Activated T-cell treated with anti-CD3 and anti-CD28 coated beads for 1 hour (primary cell): ENCODE measurements at places on chromosomes 5 and 9.

DNA sequence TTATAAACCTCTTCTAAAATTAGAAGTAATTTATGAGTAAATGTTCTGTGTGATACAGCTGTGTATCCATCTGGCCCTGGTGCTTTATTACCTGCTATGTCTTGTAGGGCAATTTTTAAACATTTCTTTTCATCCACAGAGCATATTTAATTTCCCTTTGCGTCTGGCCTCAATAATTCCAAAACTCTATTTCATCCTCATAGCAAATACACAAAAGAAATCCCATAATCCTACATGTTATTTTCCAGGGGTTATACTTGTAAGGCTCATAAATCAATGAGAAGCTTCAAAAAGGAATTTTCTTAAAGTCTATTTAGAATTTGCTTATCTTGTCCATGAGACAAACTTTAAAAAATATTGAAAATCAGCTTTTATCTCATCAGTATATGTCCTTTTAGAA lies 167.0 kb downstream of the TTC39B start:
- no peak for DNase-seq

- DNase-seq, result no peak
Measured at GRCh38 chr5:86526811-86527348, 90.9 kb upstream of the COX7C start.

DNA sequence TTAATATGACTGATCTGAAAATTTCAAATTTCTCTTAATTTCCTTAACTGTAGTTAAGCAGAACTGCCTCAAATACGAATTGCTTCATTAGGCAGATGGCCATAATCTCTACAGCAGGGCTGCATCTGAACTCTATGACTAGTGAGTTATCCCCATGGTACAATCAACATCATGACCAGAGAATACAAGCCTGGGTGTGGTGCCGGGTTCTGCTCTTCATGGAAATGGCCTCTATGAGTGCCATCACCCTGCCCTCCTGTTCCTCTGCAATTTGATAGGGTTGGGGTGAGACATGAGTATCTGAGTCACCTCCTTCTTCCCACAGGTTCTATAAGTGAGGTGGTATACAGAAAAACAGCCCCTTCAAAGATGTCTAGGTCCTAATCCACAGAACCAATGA lies 235.9 kb downstream of the AP3B1 start:
- no peak for DNase-seq

- no peak for DNase-seq
Measured at GRCh38 chr5:143176048-143176447, 227.4 kb downstream of the NR3C1 start.

DNA sequence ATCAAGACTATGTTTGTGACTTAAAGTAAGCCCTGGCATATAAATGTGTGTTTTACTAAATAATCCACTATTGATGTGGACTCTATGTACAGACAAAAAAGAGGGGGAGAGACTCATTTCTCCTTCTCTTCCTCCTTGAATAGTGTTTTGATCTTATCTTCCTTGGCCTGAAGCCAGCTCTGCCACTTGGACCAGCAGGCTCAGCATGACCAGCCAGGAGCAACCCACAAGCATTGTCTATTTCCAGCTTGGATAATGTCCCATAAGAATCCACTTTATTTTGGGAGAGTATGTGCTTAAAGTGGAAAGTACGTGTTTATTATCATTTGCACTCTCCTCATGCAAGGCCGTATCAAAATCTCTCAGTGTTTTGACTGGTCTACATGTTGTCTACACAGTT lies 23.8 kb upstream of the SLC46A2 start:
- DNase-seq, result no peak

- DNase-seq, result no peak
Measured at GRCh38 chr5:32506201-32506661, 61.7 kb upstream of the ZFR start.

DNA sequence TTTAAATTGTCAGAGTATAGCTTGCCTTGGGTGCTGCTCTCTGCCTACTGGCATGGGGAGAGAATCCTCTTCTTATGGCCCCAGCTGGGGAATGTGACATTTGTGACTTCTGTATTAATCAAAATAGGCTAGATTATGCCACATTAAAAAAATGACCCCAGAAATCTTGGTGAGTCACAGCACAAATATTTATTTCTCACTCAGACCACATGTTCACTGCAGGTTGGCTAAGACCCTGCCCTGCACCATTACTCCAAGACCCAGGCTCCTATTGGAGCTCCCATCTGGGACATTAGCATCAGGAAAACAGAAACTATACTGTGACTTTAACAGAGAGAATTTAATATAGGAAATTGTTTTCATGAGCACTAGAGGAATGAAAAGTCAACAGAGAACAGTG lies 16.6 kb upstream of the WHRN start:
- no peak for DNase-seq
